Suprapubic skin (tissue), 4 donors: ENCODE measurements at places on chromosomes 16 and 17. TPM values are rescaled to one million over a fixed set of nuclear protein-coding genes. Genes with fewer than 3 reads are reported as not detected.

- H3K27me3 ChIP-seq, result no peaks in the 10 kb centered on the region
- peak overlapping the region; percentile 46 for H3K4me3 ChIP-seq
- no peaks in the 10 kb centered on the region for H3K36me3 ChIP-seq
- DNase-seq, result peak; percentile 89
These were observed 13.5 kb upstream of the N4BP1 start for GRCh38 chr16:48623304-48624016.

GRCh38 chr16:48212033-48212432, 32.1 kb upstream of the LONP2 start:
- H3K4me1 ChIP-seq, result no peaks in the 10 kb centered on the region
- H3K36me3 ChIP-seq, result no peaks in the 10 kb centered on the region
- H3K27me3 ChIP-seq, result no peaks in the 10 kb centered on the region

DNA sequence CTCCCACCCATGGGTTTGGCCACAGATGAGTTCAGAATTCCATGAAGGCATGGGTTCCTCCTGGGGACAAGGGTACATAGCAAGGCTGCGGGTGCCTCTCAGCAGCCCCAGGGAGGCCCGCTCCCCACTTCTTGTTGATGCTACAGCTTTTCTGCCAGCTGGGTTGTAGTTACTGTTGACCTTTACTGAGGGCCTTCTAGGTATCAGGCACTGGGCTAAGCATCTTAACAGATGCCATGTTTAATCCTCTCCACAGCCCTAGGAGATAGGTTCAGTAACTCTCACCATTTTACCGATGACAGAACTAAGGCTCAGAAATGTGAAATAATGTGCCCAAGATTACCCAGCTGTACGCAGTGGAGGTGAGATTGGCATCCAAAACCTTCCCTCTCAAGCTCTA, 54.3 kb upstream of the DLX4 start:
- no peak overlapping the region for H3K4me3 ChIP-seq
- no peak for DNase-seq
- peaks cover 7% of the 10 kb centered on the region for H3K4me1 ChIP-seq
- no peak overlapping the region for H3K27ac ChIP-seq
- no peaks in the 10 kb centered on the region for H3K36me3 ChIP-seq

- no peak overlapping the region for H3K27ac ChIP-seq
- no peaks in the 10 kb centered on the region for H3K27me3 ChIP-seq
- H3K4me3 ChIP-seq, result no peak overlapping the region
- no peak for DNase-seq
These were observed 3.6 kb upstream of the MAFG start for GRCh38 chr17:81931189-81931556.

GRCh38 chr16:13067648-13068047, 166.2 kb downstream of the SHISA9 start:
- no peak overlapping the region for H3K27ac ChIP-seq
- H3K4me3 ChIP-seq, result no peak overlapping the region
- H3K27me3 ChIP-seq, result no peaks in the 10 kb centered on the region
- no peak for DNase-seq
- no peaks in the 10 kb centered on the region for H3K36me3 ChIP-seq

DNA sequence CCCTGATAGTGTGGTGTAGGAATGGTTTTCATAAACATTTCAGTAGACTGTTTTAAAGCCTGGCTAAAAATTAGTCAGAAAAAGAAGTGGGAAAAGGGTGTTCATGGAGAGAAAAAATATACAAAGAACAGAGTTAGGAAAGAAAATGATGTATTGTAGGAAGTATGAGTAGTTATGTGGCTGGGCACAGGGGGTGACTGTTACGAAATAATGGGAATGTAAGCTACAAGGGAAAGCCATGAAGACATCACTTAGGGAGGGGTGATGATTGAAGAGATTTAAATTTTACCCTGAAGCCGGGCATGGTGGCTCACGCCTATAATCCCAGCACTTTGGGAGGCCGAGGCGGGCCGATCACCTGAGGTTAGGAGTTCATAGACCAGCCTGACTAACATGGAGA, 55.3 kb downstream of the NUP88 start:
- no peak overlapping the region for H3K4me3 ChIP-seq
- no peak for DNase-seq
- peak overlapping the region; percentile 20 for H3K27ac ChIP-seq
- H3K27me3 ChIP-seq, result no peaks in the 10 kb centered on the region
- H3K36me3 ChIP-seq, result peaks cover 50% of the 10 kb centered on the region
- H3K4me1 ChIP-seq, result peaks cover 3% of the 10 kb centered on the region

DNA sequence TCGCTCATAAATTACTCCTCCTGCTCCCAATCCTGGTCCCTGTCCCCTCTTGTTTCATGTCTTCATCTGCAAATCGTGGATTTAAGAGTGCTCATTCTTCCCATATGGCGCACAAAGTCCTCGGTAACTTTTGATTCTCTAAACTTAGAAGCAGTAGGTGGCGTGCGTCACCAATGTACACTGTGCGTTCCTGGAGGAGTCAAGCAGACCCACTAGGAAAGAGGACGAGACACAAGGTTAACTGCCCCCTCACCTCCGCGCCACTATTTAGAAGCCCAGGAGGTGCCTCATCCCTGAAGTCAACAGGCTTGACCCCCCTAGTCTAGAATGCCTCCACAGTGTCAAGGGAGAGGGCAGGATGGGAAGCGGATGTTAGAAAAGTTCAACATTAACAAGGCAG, 2.9 kb downstream of the SLC13A5 start:
- DNase-seq, result no peak
- H3K4me3 ChIP-seq, result no peak overlapping the region
- H3K27me3 ChIP-seq, result peaks cover 61% of the 10 kb centered on the region
- no peaks in the 10 kb centered on the region for H3K36me3 ChIP-seq

GRCh38 chr17:1347589-1348323, 52.3 kb downstream of the YWHAE start:
- H3K4me1 ChIP-seq, result peaks cover 4% of the 10 kb centered on the region
- peaks cover 65% of the 10 kb centered on the region for H3K36me3 ChIP-seq
- H3K27ac ChIP-seq, result peak overlapping the region; percentile 59
- peak overlapping the region; percentile 13 for H3K4me3 ChIP-seq

DNA sequence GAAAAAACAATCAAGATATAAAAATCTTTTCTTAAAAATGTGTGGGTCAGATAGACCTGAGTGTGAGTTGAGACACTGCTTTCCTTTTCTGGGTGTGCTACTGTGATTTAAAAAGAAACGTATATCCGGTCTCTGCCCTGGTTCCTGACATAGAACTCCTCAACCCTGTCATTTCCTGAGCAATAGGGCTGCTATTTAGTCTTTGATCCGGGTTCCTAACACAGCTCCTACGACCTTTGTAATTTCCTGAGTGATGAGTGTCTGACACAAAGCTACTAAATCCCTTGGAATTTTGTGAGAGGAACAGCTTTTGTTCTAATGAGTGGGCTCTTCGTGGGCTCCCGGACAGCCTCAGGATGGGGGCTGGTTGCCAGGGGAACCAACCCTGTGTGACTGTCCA, 93.9 kb upstream of the FA2H start:
- peaks cover 6% of the 10 kb centered on the region for H3K4me1 ChIP-seq
- no peak overlapping the region for H3K27ac ChIP-seq
- H3K27me3 ChIP-seq, result no peaks in the 10 kb centered on the region
- no peak overlapping the region for H3K4me3 ChIP-seq
- DNase-seq, result no peak

- DNase-seq, result peak; percentile 18
- H3K27ac ChIP-seq, result no peak overlapping the region
- H3K27me3 ChIP-seq, result no peaks in the 10 kb centered on the region
- H3K4me1 ChIP-seq, result peaks cover 28% of the 10 kb centered on the region
These were observed 119.7 kb downstream of the SNX29 start for GRCh38 chr16:12096157-12096777.

- no peaks in the 10 kb centered on the region for H3K36me3 ChIP-seq
- no peak for DNase-seq
- no peaks in the 10 kb centered on the region for H3K27me3 ChIP-seq
- H3K4me1 ChIP-seq, result peaks cover 5% of the 10 kb centered on the region
- H3K4me3 ChIP-seq, result no peak overlapping the region
These were observed 467.2 kb downstream of the CDH8 start for GRCh38 chr16:61569028-61569427.

GRCh38 chr17:63478814-63479494, 2.1 kb downstream of the ACE start:
- H3K27me3 ChIP-seq, result peaks cover 22% of the 10 kb centered on the region
- peaks cover 33% of the 10 kb centered on the region for H3K4me1 ChIP-seq
- H3K27ac ChIP-seq, result no peak overlapping the region
- no peak overlapping the region for H3K4me3 ChIP-seq
- no peaks in the 10 kb centered on the region for H3K36me3 ChIP-seq

GRCh38 chr17:4080686-4081085, 62.1 kb downstream of the ZZEF1 start:
- no peaks in the 10 kb centered on the region for H3K27me3 ChIP-seq
- H3K36me3 ChIP-seq, result peaks cover 94% of the 10 kb centered on the region
- no peak overlapping the region for H3K4me3 ChIP-seq
- H3K27ac ChIP-seq, result no peak overlapping the region

- peak within 1 kb of the TSS; percentile 96 for H3K27ac ChIP-seq
- peaks cover 31% of the 10 kb centered on the region for H3K4me1 ChIP-seq
- H3K4me3 ChIP-seq, result peak within 1 kb of the TSS; percentile 92
- no peaks in the 10 kb centered on the region for H3K27me3 ChIP-seq
- H3K36me3 ChIP-seq, result peaks cover 10% of the 10 kb centered on the region
- peak; percentile 95 for DNase-seq
These were observed at the start of gene NUP85 for GRCh38 chr17:75205037-75205792. Gene NUP85, plus strand, starts transcription at chr17:75205679. Its CDS starts 83 bp downstream, at chr17:75205762.

DNA sequence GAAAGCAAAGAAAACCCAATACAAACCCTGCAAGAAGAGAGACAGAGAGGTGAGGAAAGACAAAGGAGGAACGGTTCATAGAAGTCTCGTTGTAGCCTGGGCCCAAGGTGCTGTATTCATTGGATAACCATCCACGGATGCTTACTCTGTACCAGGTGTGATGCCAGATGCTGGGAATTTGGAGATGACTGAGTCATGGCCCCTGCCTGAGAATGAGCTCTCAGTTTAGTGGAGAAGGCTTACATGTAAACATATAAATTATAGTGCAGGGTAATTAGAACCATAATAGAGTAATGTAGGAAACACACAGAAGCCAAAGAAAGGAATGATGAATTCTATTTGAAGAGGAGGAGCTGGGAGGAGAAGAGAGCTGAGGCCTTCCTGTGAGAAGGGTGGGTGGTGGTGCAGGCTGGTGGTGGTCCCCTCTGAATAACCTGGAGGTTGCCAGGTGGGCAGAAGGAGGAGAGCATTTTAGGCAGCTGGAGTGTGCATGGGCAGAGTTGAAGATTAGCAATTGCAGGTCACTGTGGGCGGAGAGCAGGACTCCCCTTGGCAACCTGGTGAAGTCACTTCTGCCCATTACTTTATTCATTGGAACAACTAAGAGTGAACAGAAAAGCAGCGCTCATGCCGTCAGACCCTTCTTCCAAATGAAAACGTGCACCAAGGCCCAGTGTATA, 7.7 kb upstream of the ZG16 start:
- DNase-seq, result no peak
- no peaks in the 10 kb centered on the region for H3K4me1 ChIP-seq
- no peak overlapping the region for H3K27ac ChIP-seq
- no peaks in the 10 kb centered on the region for H3K36me3 ChIP-seq
- no peaks in the 10 kb centered on the region for H3K27me3 ChIP-seq

GRCh38 chr17:61551255-61551742, 39.7 kb downstream of the NACA2 start:
- no peak overlapping the region for H3K27ac ChIP-seq
- no peak overlapping the region for H3K4me3 ChIP-seq
- H3K27me3 ChIP-seq, result peaks cover 25% of the 10 kb centered on the region
- no peaks in the 10 kb centered on the region for H3K4me1 ChIP-seq

DNA sequence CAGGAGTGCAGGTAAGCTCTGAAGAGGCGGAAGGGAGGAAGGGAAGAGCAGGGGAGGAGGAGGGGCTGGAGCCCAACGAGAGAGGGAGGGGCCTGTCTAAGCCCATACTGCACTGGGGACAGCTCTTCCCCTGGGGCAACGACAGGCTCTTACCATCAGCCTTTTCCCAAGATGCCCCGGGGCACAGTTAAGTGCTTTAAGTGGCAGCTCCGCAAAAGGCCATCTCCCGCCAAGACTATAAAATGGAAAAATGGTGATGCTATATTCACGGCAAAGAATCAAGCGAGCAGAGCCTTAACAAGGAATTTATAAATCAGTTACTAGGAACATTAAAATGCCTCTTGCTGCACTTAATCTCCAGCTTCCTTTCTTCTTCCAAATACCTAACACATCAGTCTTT, 110.2 kb upstream of the NLRP1 start:
- no peak overlapping the region for H3K4me3 ChIP-seq
- H3K27me3 ChIP-seq, result peaks cover 22% of the 10 kb centered on the region
- no peaks in the 10 kb centered on the region for H3K36me3 ChIP-seq

GRCh38 chr17:2063261-2064146, 8.6 kb downstream of the HIC1 start:
- DNase-seq, result no peak
- no peak overlapping the region for H3K4me3 ChIP-seq
- peaks cover 34% of the 10 kb centered on the region for H3K36me3 ChIP-seq
- H3K27ac ChIP-seq, result peak overlapping the region; percentile 57
- H3K4me1 ChIP-seq, result peaks cover 74% of the 10 kb centered on the region

DNA sequence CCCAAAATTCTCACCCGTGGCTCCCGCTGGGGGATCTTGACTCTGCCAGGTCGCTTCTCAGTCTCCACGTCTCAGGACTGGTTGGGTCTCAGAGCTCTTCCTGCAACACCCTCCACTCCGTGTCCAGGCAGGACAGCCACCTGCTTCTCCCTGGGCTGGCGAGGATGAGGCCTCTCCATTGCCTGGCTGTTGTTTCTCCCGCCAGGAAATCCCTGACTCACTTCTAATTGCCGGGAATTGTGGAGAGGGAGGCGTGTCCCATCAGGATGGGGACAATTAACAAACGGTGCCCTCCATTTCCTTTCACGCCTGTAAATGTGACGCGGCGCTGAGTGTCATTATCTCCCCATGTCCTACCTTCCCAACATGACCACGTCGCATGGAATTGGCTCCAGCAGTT, 204.5 kb downstream of the RBFOX3 start:
- peaks cover 91% of the 10 kb centered on the region for H3K27me3 ChIP-seq
- no peaks in the 10 kb centered on the region for H3K36me3 ChIP-seq
- no peak overlapping the region for H3K27ac ChIP-seq
- H3K4me3 ChIP-seq, result no peak overlapping the region

Gene PRKCB
- 9.3 TPM for total RNA-seq

Gene GAS2L2
- total RNA-seq, result 0.49 TPM

Gene KRT9
- total RNA-seq, result 0.83 TPM

Gene DPEP3
- not detected for total RNA-seq

Gene FAM20A
- 6.4 TPM for total RNA-seq

Gene AOC3
- 12.6 TPM for total RNA-seq

Gene CD300E
- total RNA-seq, result 0.24 TPM

Gene SERPINF2
- 6.7 TPM for total RNA-seq
